Cerebellum (tissue), 4 donors: ENCODE measurements at places on chromosomes 3 and 15.

DNA sequence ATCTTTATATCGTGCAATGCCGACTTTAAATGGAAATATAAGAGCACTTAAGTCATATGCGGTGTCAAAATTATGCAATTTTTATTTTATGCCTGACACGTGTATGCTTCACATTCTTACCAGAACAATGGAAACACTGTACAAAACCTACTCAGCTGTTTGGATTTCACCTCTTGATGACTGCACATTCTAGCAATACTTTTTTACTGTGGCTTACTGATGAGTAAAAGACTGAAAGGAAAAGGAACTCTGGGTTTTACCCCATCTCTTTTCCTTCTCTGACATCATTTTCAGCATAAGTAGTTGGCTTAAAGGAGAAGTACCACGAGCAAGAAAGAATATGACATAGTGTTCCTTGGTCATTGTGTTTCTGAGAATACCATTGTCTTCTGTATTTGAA is 142.8 kb downstream of the POLR2M start:
- no peak for DNase-seq

- DNase-seq, result no peak
These were observed 19.6 kb downstream of the SEMA7A start for GRCh38 chr15:74414081-74414580.

DNA sequence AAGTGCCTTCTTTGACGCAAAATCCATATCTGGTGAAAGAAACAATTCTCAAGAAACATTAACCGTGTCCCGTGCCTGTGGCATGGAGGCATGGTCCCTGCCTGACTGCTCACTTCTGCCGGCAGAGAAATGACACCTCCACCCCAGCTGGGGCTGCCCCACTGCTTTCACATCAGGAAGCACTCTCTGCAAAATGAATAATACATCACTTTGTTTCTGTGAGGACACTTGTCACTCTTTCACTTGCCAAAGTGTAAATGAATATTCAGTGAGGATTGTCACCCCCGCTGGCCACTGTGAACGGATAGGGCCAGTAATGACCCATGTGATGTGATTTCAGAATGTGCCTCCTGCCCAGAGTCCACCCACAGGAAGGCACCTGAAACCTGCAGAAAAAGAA is 31.1 kb upstream of the SLC24A5 start:
- DNase-seq, result no peak

DNA sequence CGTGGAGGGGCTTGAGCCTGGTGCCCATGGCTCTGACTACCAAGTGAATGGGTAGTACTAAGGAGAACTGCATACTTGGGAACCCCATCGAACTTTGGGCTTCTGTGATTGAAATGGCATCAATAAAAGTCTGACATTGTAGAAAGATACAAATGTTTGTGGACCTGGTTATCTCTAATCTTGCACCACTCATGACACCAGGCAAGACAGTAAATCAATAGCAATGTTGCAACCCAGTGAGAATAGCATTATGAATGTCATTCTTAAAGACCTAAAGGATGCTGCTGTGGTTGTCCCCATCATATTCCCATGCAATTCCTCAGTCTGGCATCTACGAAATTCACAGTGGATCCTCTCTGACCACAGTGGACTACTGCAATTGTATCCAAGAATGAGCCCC is 233.6 kb upstream of the LYSMD4 start:
- no peak for DNase-seq

DNA sequence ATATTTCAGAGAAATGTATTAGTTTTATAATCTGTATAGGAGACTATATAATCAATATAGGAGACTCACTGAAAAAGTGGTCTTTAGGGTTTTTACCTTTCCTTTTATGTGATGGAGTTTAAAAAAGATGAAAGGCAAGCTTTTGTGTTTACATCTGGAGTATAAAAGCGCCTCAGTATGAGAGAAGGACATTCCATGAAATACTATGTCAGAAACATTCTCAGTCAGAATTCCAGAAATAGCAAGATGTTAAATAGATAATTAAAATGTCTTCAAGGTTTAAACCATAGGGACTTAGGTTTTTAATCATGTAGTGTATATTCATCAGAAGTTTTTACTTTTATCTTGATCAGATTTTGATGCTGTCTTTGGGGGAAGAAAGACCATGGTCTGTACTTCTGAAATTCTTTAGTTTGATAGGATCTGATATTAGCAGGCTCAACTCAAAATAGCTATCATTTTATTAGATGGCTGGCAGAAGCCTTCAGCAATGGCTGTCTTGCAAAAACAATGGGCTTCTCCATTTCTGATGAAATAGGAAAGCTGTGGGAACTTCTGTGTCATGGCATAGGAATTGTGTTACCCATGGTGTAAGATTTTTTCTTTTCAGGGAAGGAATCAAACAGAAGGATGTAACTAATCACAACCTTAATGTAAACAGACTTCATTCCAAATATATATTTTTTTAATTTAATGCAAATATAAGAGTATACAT is 209.6 kb upstream of the PLSCR5 start:
- no peak for DNase-seq

DNA sequence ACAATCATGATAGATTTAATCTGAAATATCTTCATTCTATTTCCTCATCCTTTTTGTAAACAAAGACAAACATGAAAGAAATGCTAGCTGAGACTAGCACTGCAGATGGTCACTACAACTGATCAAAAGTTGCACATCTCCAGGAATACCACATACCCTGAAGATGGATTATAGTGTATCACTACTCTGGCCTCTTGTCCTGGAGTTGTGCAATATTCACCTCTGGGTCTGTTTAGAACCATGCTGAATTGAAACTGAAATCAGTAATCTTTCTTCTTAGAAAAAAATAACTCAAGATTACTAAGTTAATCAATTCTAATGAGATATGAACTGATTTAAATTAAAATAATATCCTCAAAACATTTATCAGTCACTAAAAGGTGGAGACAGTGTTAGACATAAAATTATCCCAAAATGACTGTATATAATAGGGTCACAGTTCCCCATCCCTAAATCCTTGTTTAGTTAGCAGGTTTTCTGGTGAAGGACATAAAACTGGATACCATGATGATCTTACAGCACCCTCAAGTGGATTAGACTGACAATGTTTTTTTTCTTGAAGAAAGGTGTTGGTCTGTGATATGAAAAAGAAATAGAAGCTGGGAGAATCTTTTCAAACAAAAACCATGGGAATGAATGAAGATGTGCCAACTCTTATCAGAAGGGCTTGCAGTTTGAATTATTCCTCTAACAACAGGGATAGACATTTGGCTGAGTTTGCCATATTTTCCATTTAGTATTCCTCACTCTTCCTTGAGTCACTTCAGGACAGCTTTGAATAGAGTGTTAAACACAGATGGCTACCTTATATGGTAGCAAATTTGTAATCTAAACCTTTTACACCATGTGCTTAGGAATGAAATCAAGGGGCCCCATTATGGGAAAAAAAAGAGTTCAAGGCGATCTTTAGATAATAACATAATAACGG is 7.1 kb upstream of the TTC14 start:
- DNase-seq, result no peak

- peak; percentile 20 for DNase-seq
These were observed 674 bp downstream of the SERP1 start for GRCh38 chr3:150545419-150546225.

DNA sequence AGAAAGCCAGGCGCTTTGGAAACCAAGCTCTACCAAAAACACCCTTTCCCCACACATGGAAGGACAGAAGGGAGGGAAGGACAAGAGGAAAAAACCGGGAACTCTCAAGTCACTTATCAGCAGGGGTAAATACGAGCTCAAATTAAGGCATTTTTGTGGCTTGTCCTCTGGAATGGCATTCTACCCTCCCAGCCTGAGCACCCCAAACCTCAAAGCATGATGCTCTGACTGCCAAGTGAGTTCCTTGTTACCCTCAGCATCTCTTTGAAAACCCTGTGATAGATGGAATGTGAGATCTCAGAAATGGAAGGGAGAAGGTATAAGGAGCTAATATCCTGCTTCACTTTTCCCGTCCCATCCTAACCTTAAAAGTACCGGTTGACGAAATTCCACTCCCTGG is 8.1 kb upstream of the CSPG5 start:
- DNase-seq, result no peak

- DNase-seq, result no peak
These were observed 105.0 kb upstream of the P2RY1 start for GRCh38 chr3:152729906-152730305.

DNA sequence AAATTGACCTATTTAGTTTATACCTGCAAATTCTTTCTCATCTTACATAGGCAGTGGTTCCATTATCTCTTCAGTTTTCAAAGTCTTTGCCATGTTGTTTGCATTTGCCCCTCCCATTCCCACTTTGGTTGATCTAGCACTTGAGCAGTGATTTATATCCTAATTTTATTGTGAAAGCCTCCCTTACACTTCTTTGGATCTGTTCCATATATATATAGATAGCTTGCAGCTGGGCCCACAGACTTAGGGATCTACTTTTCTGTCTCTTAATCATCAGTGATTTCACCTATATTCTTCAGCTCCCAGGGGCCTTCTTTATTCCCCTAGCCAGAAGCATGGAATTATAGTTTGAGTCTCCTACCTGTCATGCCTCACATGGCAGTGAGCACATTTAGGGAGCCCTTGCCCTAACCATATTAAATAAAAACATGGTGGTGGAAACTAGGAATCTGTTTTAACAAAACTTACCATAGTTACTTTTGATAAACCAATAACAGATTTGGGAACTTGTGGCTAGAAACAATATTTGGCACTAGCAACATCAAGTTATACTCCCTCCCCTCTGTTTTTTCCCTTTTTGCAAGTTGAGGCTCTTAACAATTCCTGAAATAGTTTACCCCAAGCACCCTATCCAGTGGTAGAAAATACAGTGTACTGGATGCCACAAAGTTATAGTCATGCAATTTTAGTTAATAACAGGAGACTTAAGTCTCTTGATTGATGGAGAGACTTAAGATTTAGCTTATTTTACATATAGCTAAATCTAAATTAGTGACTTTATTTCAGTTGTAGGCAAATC is 41.7 kb downstream of the ARIH1 start:
- no peak for DNase-seq
